ENCODE measurements at places on chromosomes 1 and 21.

GRCh38 chr1:54239035-54239383 is 39.0 kb downstream of the MRPL37 start:
- DNase-seq = no peak

GRCh38 chr1:204162494-204163074 is 3.6 kb downstream of the REN start:
- DNase-seq = peak; percentile 64

GRCh38 chr1:223421676-223422075 is 28.5 kb downstream of the CCDC185 start:
- no peak for DNase-seq

DNA sequence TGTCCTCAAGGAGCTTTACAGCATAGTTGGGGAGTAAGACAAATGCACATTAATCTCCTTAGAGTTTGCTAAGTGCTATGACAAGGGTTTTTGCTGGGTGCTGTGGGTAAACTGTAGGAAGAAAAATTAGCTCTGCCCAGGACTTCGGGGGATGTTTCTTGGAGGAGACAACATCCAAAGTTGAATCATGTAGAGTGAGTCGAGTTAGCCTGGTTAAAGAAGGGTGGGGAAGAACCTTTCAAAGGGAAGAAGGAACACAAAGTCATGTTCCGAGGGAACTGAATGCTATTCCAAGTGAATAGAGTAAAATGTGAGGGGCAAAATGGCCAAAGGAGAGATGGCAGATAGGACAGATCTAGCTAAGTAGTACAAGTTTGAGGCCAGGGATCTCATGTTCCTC is 17.1 kb downstream of the SPRTN start:
- DNase-seq = no peak

DNA sequence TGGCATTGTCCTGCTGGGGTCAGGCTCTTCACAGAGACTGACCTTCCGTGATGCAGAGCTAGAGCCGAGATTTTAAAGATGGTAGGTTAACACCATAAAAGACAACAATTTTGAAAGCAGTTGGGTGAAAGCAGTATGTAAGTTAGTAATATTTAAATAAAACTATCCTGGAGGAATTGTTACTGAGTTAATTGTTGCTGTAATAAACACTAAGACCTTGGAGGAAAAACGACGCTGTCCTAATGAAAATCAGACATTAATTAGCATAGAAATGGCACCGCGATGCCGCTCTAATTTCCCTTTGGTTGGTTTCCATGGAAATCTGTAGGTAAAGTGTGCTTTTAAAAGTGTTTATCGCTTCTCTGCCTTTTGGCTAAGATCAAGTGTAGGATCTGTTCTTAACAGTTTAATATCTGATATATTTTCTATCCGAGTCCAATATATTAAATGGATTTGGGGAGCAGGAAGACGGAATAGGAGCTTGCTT is 745 bp upstream of the ANP32E start:
- no peak for DNase-seq

GRCh38 chr1:212699625-212700222 is at the start of gene BATF3:
Gene BATF3, minus strand, starts transcription at chr1:212699840. Its CDS starts 78 bp downstream, at chr1:212699762.
- peak; percentile 26 for DNase-seq

DNA sequence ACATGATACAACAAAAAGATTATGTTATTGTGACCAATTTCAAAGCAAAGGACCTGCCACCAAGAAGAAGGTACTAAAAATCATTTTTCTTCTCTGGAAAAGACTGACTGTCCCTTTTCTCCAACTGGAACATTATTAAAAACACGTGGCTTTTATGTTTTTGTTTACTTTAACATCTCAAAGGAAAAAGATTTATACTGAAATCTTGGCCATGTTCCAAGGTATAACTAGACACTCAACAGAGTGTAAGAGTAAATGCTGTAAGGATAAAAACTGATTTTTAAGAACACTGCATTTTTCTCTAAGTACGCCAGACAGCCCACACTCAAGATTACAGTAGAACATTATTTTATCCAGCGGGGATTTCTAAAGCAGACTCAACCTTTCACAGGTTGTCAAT is 62.1 kb downstream of the BRWD1 start:
- no peak for DNase-seq

DNA sequence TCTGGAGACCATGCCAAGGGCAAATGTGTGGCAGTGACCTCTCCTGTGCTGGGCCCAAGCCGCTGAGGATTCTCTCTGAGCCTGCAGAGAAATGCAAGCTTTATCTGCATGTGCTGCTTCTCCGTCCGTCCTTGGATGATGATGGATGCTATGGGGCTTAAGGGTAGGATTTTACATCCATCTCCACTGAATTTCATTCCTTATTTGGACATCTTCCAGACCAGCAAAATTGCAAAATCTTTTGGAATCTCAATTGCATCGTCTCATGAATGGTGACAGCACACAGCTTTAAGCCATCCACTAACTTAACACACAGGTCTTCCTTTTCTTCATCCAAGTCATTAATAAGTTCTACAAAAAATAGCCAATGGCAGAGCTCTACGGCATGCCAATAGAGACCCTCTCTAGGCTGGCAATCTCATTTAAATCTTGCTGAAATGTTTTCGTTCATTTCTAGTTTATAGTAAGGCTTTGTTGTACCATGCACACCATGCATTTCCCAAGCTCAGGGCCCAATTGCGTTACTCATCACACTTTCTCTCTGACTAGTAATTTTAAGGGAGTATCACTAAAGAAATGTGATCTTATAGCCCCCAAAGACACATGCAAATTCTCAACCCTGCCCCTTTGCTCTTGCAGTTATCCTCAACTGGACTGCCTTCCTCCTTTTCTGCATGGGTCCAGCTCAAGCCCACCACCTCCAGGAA is 11.1 kb downstream of the BATF3 start:
- DNase-seq = no peak

GRCh38 chr1:151312826-151313225 is 14.4 kb downstream of the PI4KB start:
- no peak for DNase-seq

DNA sequence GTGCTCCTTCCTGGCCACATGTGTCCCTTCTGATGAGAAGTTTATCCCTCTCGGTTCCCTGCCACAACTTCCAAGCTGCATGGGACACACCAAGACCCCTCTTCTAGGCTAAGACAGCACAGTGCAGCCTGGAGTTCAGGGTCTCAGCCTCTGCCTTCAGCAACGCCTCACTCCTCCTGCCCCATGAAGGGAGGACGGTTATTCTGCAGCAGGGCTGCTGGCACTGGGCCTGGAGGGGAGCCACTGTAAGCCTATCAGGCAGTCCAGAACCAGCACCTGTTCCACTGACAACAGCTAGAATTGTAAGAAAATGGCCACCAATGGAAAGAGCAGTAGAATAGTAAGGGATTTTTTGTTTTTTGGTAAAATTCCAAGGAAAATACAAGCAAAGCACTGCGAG is 72.3 kb downstream of the GALNT2 start:
- no peak for DNase-seq

GRCh38 chr1:165207853-165208515 is 148.5 kb downstream of the LMX1A start:
- DNase-seq = no peak

- DNase-seq = no peak
These were observed 94.8 kb upstream of the SGIP1 start for GRCh38 chr1:66439031-66439740.

DNA sequence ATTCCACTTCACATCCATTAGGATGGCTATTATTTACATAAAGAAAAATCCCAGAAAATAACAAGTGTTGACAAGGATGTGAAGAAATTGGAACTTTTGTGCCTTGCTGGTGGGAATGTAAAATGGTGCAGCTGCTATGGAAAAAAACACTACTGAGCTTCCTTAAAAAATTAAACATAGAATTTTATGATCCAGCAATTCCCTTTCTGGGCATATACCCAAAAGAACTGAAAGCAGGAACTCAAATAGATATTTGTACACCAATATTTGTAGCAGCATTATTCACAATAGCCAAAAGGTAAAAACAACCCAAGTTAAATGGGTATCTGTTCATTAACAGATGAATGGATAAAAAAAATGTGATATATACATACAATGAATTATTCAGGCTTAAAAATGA is 45.6 kb downstream of the WNT2B start:
- DNase-seq = no peak

- no peak for DNase-seq
These were observed 5.4 kb downstream of the NES start for GRCh38 chr1:156671804-156672203.

- peak; percentile 63 for DNase-seq
These were observed at the start of gene SAMD11 for GRCh38 chr1:923131-923990. Gene SAMD11, plus strand, starts transcription at chr1:923923. Its CDS starts 509 bp downstream, at chr1:924432.

All from activated T-cell treated with anti-CD3 and anti-CD28 coated beads for 1 hour (primary cell).